NCI-H446 (cell line): ENCODE measurements at places on chromosomes 13 and 19.

DNA sequence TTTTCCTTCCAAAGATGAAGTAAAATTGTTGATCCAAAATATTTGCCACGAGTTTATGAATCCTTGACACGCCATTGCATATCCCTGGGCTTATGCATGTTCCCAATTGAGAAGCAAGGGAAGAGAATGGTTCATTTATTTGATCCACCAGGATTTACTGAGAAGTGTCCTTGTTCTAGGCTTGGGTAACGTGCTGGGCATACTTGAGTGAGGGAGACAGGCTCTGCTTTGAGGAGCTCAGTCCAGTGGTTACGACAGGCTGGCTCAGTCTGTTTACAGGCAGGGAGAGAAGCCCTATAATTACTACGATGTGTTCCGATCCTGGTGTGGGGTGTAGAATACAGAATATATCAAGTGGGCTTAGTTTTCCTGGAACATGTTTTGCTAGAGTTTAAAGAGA is 6.3 kb upstream of the PNMA8C start:
- no peak for DNase-seq

DNA sequence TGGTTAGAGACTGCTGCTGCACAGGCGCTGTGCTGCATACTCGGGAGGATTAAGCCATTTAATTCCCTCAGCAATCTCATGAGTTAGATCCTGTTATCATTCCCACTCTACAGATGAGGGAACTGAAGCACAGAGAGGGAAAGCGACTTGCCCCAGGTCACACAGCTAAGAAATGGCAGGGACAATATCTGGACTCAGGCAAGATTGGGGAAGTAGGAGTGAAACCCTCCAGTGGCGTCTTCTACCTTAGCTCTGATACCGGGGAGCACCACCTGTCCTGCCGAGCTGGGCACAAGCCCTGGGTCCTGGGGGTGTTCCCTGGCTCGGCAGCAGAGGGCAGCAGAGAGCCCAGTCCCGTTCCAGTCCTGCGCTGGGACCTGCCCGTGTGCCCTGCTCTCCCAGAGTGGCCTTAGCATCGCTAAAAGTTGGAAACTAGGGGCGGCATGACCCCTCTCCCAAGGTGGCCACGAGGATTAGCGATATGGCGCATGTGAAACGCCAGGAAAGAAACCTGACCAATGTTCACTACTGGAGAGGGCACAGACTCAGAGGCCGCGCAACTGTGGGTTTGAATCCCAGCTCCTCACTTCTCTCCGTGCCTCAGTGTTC is 20.5 kb downstream of the CYTH2 start:
- peak; percentile 35 for DNase-seq

DNA sequence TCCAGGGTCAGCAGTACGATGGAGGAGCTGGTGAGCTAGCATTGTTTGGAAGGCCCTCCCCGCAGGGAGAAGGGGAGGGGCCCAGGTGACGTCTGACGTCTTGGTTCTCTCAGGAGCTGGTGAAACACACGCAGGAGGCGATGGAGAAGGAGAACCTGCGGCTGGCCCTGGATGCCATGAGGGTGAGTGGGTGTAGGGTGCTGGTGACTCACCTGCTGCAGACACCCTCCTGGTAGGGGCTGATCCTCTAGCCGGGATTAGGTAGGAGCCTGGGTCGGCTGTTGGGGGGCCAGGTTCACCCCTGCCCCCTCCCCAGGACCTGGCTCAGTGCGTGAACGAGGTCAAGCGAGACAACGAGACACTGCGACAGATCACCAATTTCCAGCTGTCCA is 55.8 kb downstream of the VAV1 start:
- DNase-seq, result no peak

GRCh38 chr13:35879111-35879510 is 252.1 kb downstream of the DCLK1 start:
- no peak for DNase-seq

DNA sequence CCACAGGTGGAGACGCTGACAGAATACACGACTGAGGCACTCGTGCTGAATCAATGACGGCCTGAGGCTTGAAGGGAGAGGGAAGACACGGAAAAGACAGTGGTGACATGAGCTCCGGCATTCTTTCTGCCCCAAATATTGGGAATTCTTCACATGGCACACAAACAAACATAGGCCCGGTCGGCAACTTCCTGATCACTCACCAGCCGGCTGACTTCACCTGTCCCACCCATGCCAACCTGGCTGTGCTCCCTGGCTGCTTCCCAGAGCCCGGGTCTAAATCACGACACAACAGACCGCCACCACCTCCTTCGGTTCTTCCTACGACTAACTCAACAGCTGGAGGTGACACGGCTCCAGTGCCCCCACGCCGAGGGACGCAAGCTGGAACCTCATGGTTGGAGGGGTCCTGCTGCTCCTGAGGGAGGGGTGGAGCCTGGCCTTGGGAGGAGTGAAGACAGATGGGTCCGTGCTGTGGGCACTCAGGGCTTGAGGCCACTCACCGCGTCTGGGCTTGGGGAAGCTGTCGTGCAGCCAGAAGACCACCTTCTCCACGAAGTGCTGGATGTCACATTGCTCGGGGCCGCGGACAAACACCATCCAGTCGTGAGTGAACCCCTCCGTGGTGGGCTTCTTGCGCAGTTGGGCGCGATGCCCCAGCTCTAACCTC is 9.6 kb downstream of the MLLT1 start:
- DNase-seq, result no peak

DNA sequence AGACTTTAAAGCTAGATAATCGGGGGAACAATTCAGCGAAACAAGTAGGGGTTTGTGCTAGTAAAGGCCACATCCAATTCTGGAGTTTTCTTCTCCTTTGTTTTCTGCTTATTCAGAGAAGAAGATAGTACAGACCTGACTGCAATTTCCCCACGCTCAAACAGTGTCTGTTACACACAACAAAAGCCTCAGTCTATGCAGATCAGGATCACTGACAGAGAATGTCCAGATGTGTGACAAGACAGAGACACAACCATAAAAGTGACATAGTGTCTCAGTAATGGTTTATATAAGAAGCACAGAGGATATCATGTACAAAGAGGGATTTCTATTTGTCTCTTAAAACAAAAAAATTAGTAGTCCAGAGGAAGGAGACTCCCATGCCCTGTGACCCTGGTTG is 70.7 kb upstream of the GTF3A start:
- DNase-seq, result no peak

DNA sequence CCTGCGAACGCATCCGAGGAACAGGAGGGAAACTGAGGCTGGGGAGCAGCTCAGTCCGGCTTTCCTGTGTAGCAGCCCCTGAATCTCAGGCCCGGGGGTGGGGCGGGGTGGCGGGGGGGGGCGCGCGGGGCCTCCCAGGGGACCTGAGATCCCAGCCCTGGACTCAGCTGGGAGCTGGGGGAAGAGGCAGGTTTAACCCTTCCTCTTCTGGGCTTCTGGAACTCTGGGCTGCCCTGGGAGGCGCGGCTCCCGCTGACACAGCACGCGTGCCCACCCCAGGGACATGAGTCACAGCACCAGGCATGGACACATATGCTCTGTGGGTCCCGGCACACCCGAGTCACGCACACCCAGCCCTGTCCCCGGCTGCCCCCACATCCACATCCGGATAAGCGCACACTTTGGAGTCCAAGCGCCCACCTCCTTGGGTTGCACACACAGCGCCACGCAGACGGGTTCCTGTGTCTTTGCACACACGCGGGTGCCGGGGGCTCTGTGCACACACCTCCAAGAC is 3.5 kb upstream of the CIRBP start:
- DNase-seq, result no peak

- no peak for DNase-seq
Observed at GRCh38 chr19:1491114-1491848, at the start of gene REEP6. Gene REEP6 (plus strand): TSS chr19:1491181. CDS start chr19:1491270, 89 bp downstream.

GRCh38 chr19:27822336-27822735 is 1390.6 kb downstream of the UQCRFS1 start:
- peak; percentile 69 for DNase-seq

DNA sequence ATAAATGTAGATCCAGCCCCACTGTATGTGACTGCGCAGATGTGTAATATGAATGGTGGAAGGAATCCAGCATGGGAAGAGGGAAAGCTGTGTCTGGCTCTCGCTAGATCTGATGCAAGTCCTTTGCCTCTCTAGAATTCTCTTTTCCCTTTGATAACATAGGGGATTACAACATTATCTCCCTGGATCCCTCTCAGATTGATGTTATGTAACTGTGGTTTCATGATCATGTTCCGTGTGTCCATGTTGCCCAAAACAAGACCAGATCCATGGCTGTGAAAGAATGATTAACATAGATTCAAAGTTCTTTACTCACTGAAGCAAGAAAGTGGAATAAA is 184.0 kb upstream of the UBL3 start:
- no peak for DNase-seq

GRCh38 chr13:73782450-73783449 is 351.5 kb downstream of the KLF12 start:
- no peak for DNase-seq

DNA sequence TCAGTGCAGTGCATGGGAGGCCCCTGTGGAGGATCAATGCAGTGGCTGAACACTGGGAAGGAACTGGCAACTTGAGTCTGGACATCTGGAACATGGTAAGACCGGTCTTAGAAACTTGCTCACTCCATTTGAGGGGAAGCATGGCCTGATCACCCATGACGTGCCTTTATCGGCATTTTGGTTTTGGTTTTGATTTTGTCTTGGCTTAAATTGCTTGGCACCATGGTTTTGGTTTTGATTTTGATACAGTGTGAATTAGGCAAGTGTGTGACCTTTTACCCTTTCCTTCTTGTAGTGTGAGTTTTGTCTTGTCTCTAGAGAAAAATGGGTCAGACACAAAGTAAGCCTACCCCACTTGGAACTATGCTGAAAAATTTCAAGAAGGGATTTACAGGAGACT is 77.3 kb downstream of the ZNF486 start:
- no peak for DNase-seq
